ENCODE measurements at places on chromosomes 4 and X. TPM values are rescaled to one million over a fixed set of nuclear protein-coding genes. Genes with fewer than 3 reads are reported as not detected.

Gene TLR6
- 9.9 TPM for total RNA-seq

Gene MND1
- total RNA-seq = 13.4 TPM

Gene GRID2
- 0.72 TPM for total RNA-seq

Gene RAB39B
- 1.6 TPM for total RNA-seq

Gene EDA2R
- total RNA-seq = 3.9 TPM

Gene HDAC8
- 42.8 TPM for total RNA-seq

Gene RBM46
- not detected for total RNA-seq

Gene HTN1
- not detected for total RNA-seq

Gene DRD5
- total RNA-seq = not detected

Gene AKAP4
- not detected for total RNA-seq

Gene HTN3
- not detected for total RNA-seq

Gene FHIP1A
- total RNA-seq = 5.5 TPM

Gene NLGN3
- total RNA-seq = 0.25 TPM

Gene PCSK1N
- total RNA-seq = 9.9 TPM

Gene TLR7
- not detected for total RNA-seq

Gene TMEM35A
- total RNA-seq = not detected

Gene CCSER1
- 2.8 TPM for total RNA-seq

Gene CXCL11
- total RNA-seq = not detected

Gene GPR82
- not detected for total RNA-seq

Gene ARHGEF38
- not detected for total RNA-seq

Gene HSFX2
- not detected for total RNA-seq

Gene UGT2A1
- not detected for total RNA-seq

Gene CD38
- 0.02 TPM for total RNA-seq

Gene SASH3
- total RNA-seq = not detected

Gene ADD1
- total RNA-seq = 117 TPM

Gene COL4A5
- total RNA-seq = 39.4 TPM

Gene ANKRD50
- 8.6 TPM for total RNA-seq

Gene MYL5
- total RNA-seq = 7.4 TPM

Gene SSX3
- not detected for total RNA-seq

Gene SYP
- 0.19 TPM for total RNA-seq

Gene C1QTNF7
- total RNA-seq = not detected

Gene MAML3
- 0.21 TPM for total RNA-seq

Gene RADX
- total RNA-seq = 15.8 TPM

Gene RIBC1
- 0.70 TPM for total RNA-seq

Gene CSAG1
- 2.9 TPM for total RNA-seq

Gene FAM114A1
- total RNA-seq = 118 TPM

Gene UGT2B11
- total RNA-seq = not detected

Gene NWD2
- total RNA-seq = not detected
